ENCODE measurements at places on chromosomes 5 and 9.

- DNase-seq, result no peak
Observed at GRCh38 chr5:30436691-30437090, 756.8 kb upstream of the CDH6 start.

- no peak for DNase-seq
Observed at GRCh38 chr9:134993996-134994720, 76.4 kb upstream of the FCN1 start.

DNA sequence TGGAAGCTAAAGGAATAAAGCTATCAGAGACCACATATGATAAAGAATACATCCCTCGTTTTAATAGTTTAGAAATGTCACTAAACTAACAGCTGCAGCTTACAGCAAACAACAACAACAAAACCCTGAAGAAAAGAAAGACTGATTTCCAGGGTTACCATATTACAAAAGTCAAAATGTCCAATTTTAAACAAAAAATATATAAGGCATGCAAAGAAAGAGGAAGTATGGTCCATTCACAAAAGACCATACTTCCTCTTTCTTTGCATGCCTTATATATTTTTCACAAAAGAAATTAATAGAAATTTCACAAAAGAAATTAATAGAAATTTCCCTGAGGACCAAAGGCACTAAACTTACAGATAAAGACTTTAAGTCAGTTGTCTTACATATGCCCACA is 354.2 kb downstream of the ARL15 start:
- DNase-seq, result no peak

DNA sequence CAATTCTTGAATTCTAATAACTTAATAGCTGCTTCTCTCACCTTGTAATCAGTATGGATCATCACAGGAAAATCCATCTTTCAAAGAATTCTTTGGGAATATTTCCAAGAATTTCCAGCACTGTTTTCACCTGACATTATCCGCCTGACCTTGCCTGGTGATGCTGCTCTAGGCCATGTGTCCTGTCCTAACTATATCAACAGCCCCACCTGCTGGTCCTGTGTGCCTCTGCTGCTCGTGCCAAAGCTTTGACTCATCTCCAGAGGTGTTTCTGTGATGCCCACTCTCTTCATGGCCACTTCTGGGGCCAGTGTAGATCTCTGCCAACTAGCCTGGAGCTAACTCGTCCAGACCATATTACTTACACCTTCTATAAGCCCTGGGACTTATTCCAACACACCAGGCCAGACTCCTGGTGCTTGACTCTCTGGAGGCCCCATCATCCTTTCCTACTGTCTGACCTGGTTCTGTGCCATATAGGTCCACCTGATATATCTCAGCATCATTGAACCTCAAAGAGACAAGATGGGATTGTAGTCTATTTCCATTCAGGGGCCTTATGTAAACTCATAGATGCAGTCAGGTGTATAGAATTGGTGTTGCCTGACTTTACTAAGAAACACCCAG is 67.5 kb upstream of the CKMT2 start:
- DNase-seq, result peak; percentile 78

- DNase-seq, result no peak
Observed at GRCh38 chr5:180782748-180783147, 19.9 kb downstream of the MGAT1 start.

DNA sequence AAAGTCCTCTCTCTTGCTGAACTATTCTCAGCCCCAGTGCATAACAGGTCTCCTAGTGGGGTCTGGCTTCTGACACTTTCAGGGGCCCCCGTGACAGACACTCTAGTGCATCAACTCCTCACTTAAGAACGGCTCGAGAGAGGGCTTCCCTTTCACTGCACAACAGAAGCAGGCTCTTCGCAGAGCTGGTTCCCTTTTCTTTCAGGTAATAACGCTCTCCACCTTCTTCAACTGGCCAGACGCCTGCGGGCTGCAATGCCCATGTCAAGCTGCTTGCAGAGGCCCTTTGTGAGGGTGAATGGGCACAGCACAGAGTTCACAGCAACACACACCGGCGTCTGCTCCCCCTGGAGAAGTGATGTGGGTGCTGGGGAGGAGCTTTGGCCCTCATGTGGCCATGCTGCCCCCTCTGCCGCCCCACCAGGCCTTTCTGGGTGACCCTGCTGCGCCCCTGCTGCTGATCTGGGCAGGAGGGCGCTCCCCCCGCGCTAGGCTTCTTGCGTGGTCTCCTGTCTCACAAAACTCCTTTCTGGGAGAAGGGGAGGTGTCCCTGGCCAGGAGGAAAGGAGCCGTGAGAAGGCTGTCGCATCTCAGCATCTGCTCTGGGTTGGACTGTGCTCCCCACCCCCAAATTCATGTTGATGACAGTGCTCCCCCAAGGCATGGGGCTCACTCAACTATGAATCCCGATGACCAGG is 2.4 kb downstream of the MRPL36 start:
- DNase-seq, result no peak

DNA sequence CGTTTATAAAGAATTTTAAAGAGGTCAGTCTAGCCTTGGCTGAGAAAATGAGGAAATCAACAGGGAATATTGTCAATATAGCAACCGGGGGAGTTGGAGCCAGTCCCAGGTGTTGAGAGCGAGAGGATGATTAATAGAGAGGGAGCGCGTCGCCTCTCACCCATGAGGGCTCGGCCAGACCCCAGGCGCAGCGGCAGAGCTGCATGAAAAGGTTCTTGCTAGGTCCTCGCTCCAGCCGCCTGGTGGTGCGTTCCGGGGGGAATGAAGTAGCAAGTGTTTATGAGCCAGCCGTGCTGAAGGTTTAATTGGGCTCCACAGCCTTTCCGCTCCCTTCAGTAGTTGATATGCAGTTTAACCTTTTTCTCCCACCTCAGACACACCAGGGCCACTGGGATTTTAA is 167.3 kb upstream of the IRX1 start:
- DNase-seq, result no peak

DNA sequence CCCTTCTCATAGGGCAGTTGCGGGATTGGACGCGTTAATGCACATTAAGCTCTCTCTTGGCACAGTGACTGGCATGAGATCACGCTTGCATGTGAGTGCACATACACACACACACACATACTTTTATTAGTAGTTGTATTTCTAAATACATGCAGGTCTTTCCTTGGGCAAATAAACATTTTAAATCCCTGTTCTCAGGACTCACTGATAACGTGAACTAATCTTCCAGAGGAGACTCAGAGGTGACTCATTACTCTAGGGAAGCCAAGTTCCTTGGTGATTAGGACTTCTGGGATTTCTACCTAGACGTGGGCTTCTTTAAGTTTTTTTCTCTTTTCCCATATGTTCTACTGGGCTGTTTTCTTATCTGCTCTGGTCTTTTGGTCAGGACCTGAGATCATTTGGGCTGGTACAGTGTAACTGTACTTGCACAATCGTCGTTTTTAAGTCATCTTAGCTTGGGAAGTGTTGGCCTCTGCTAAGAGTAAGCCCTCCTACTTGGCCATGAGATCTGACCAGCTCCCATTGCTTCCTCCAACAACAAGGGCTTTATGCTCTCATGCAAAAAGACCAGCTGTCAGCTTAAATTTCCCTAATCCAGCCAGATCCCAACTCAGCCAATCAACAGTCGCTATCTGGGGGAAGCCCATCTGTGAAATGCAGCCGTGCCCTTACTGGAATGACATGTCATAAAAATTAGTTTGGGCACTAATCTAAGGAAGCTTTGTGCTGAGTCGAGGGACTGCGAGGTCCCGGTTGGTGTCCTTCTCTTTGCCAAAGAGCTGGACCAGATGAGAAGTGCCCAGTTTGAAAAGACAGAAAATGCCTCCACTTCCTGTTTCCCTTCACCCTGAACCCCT is 176.4 kb upstream of the ANKRD55 start:
- DNase-seq, result no peak

DNA sequence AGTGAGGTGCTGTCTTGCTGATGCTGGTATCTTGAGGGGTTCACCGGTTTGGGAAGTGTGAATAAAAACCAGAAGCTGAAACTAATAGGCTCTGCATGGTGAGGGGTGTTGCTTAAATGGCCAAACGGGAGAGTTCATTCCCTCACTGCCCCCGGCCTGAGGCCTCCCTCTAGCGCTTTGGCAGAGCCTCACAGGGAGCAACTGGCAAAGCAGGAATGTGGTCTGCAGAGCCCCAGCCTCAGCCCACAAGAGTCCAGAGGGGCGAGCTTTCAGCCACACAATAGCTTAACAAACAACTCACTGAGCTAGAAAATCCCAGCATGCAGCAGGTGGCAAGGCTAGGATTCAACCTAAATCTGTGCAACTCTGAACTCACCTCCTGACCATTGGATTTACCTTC is 234.8 kb downstream of the MED10 start:
- no peak for DNase-seq

- no peak for DNase-seq
Observed at GRCh38 chr9:522658-523057, 308.0 kb downstream of the DOCK8 start.

Measured in activated T-cell treated with anti-CD3 and anti-CD28 coated beads, Interleukin-2, amount 50 U/mL, for 48 hours (primary cell).